ENCODE measurements at places on chromosomes 11 and 22.
A peak's percentile ranks its signal among the peaks of the same experiment; 100 is the strongest.

DNA sequence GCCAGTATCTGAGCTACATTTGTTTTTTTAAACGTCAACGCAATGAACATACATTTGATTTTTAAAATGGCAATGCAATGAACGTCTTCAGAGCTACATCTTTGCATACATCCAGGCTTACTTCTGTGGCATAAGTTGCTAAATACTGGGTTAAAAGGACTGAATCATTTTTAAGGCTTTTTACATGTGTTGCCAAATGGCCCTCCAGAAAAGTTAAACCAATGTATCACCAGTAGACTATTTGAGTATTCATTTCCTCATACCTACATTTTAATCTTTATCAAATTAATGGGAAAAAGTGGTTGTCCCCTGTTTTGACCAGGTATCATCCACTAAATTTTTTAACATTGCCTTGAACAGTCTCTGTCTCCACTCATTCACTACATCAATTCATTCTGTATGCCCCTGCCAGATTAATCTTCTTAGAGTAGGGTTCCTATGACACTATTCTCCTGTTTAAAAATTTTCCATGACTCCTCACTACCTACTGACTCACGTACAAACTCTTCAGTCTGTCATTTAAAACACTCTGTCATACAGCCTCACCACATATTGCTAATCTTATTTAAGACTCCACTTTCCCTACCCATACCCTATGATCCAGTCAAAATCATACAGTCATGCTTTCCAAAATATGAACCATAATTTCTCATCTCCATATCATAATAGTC lies 12.4 kb upstream of the PRRG4 start:
- no peak for DNase-seq

DNA sequence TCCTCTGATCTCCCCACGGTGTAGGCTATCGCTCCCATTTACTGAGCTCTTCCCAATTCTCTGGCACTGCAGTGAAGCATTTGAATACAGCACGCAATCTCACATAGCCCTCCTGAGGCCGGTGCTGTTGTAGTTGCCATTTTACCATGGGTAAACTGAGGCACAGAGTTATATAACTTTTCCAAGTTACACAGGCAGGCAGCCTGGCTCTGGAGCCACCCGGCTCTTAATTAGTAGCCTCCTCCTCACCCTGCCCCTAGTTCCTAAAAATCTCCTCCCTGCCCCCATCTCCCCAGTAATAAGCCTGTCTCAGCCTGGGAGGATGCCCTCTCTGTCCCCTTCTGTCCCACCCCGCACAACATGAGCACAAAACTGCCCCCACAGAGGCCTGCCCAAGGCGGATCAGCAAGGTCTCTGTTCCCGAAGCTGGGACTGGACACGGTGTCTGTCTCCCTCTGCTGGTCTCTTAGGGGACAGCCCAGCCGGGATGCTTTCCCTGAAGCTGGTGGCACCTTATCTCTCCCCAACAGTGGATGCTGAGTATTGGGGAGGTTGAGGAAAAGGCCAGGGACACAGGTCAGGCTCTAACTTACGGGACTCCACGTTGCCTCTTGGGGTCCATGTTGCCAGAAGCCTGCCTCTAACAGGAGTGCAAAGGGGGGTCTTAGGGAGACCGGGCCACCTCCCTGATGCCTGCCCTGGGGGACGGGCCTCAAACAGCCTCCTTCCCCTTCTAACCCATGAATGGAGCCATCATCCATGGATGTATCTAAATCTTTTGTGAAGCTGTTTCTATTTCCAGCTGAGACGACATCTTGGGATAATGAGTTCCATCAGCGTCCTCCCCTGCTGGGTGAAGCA lies 9.1 kb upstream of the CLCF1 start:
- DNase-seq = peak; percentile 71

GRCh38 chr11:111231836-111232235 lies 13.7 kb upstream of the POU2AF2 start:
- no peak for DNase-seq

DNA sequence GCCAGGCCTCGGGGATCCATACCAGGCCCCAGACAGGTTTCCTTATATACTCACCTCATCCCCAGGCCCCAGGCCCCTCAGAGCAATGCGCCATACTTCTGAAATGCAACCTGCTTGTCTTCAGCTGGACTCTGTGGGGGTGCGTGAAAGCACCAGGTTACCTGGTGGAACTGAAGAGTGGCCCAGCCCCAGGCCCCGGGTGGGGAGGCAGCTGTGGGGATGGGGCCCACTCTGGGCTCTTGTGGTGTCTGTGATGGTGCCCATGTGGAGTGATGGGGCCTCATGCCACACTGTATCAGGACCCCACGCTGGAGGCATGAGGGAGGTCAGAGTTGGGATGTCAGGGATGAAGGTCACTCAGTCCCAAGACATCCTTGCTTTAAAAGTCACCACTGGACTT lies 999.0 kb downstream of the BRD1 start:
- DNase-seq = no peak

- DNase-seq = no peak
Measured at GRCh38 chr11:59262177-59262818, 49.6 kb upstream of the MPEG1 start.

- no peak for DNase-seq
Measured at GRCh38 chr11:8206251-8207079, 37.6 kb upstream of the RIC3 start.

- DNase-seq = no peak
Measured at GRCh38 chr11:4087551-4087950, 7.0 kb upstream of the RRM1 start.

DNA sequence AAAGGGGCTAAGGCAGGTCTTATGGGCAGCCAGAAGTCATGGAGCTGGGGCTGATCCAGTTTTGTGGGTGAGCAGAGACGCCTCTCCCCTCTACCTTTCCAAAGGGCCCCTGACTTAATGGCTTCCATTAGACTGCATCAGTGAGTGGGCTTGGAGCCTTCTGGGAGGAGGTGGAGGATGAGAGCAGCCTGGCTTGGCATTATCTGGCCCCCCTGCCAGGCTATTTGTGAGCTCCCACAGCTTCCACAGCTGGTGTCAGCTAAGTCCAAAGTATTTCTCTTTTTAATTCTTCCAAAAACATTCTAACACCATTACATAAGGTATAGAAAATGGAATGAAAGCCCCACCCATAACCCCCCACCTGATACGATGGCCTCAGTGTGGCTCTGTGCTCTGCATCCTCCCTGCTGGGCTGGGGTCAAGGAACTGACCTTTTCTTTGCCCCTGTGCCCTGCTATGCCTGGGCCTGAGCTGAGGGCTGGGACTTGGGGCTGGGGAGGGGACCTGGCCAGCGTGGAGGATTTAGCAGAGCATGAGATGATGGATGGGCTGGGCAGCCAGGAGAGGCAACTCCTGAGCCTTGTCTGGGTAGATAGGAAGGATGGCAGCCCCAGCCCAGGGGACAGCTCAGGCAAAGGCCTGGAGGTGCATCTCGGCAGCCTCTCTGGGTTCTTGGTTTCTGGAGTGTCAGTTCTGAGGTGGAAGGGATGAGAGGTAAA lies 4.0 kb downstream of the AIFM3 start:
- DNase-seq = no peak

DNA sequence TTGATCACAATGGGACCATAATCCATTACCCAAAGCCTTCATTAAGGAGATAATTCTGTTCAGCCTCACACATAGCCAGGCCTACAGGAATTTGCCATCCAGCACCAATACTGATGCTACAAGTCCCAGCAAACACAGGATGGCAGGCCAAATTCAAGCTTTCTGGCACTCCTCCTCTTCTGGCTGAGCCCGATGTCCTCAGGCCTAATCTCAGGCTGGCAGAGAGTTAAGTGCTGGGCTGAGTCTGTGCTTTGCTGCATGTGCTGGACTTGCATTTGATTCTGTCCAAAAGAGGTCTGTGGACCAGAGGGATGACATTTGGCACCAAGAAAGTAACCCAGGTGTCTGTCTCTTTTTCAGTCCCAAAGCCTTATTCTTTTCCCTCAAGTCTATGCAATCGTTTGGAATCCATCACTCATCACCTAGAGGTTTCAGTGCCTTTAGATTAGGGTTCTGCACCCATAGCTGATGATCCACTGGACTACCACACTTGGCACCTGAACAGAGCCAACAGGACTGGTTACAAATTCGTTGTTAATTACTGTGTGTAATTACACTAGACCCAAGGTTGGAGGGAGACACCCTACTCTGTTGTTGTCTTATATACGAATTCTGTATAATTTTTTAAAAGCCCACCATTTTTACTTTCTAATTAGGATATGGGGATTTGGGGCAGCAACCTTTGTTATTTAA lies 19.4 kb upstream of the LIN7C start:
- DNase-seq = no peak

DNA sequence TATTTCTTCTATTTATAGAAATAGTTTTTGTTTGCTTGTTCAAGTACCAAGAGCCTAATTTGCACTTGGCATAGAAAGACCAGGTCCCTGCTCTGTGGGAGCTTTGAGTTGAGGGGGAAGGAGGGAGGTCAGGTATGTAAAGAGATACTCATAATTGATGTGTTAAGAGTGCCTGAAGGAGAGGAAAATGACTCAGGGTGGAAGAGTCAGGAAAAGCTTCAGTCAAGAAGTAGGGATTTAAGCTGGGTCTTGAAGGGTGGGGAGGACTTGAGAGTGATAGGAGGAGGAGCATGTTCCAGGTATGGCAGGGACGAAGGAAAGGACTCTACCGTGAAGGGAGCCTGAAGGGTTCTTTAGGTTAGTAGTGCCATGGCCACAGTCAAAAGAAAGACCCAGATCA lies 9.0 kb downstream of the RBX1 start:
- no peak for DNase-seq

- DNase-seq = no peak
Measured at GRCh38 chr11:21930408-21930807, 262.5 kb upstream of the ANO5 start.

- no peak for DNase-seq
Measured at GRCh38 chr11:44258190-44258489, 51.8 kb downstream of the ALX4 start.

DNA sequence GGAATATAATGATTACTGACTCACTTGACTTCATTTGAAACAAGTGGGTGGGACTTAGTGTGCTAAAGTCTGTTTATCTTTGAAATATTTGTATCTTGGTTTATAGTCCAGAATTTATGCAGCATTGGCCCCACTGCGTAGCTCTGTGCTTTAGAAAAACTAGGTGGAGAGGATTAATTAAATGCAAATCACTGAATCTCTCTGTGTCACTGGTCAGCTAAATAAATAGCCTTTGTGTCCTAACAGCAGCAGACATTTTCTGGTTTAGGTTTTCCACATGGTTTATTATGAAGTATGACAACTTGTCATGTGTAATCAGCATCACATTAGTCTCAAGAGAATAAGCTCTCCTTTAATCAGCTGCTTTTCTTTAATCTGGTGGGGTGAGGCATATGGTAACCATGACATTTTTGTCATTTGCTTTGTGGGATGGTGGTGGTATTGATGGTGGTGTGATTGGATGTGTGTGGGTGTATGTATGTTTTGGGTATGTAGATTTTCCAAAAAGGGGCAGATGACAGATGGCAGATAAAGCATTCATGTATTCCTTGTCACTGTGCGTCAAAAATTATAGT lies 33.9 kb downstream of the BCL2L13 start:
- DNase-seq = no peak

DNA sequence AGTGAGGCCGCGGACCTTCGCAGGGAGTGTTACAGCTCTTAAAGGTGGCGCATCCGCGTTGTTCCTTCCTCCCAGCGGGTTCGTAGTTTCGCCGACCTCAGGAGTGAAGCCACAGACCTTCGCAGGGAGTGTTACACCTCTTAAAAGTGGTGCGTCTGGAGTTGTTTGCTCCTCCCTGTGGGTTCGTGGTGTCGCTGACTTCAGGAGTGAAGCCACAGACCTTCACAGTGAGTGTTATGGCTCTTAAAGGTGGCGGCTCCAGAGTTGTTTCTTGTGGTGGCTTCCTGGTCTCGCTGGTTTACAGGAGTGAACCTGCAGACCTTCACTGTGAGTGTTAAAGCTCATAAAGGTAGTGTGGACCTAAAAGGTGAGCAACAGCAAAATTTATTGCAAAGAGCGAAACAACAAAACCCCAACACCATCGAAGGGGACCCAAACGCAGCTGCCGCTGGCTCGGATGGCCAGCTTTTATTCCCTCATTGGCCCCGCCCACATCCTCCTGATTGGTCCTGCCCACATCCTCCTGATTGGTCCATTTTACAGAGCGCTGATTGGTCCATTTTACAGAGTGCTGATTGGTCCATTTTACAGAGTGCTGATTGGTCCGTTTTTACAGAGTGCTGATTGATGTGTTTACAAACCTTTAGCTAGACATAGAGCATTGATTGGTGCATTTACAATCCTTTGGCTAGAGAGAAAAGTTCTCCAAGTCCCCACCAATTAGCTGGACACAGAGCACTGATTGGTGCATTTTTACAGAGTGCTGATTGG lies 1.2 kb upstream of the TMEM45B start:
- DNase-seq = peak; percentile 50

GRCh38 chr11:14106303-14107049 lies 144.0 kb downstream of the SPON1 start:
- no peak for DNase-seq

DNA sequence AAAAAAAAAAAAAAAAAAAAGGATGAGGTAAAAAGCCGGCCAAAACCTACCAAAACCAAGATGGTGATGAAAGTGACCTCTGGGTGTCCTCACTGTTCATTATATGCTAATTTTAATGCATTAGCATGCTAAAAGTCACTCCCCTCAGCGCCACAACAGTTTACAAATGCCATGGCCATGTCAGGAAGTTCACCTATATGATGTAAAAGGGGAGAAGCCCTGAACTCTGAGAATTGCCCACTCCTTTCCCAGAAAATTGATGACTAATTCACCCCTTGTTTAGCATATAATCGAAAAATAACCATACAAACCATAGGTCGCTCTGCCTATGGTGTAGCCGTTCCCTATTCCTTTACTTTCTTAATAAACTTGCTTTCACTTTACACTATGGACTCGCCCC lies 11.1 kb downstream of the C11orf96 start:
- DNase-seq = no peak

DNA sequence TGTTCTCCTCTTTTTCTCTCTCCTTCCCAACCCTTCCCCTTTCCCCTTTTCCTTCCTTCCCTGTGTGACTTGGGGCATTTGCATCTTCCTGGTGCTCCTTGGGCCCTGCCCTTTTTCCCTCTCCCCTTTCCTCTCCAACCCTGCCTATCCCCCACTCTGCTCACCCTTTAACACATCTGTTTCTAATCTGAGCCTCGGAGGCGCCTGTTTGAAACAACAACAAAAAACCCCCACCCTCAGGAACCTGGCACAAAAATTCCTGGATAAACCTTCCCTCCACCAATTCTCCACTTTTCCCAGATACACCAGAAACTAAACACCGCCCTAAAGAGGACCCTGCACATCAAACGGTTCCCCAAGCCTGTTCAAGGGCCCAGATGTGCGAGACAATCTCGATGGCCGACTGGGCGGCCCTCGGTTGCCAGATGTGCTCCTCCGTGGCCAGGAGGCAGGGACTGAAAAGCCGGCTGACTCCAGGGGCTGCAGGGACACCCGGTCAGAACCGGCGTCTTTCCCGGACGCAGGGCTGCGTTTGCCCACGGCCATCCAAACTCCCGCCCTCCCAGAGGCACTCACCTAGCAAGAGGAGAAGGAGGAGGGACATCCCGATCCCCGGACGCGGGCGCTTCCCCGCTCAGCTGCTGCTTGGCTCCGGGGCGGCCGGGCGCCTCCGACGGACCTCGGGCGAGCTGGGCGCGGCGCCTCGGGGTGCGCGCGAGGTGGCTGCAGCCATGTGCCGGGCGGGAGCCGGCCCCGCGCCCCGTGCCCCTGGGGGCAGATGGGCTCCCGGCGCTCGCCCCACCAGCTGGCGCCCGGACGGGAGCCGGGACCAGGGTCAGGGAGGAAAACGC lies 486 bp downstream of the CLMP start:
- DNase-seq = no peak

- no peak for DNase-seq
Measured at GRCh38 chr22:49365191-49365837, 462.4 kb downstream of the BRD1 start.
